ENCODE measurements at places on chromosomes 2 and 18.
A peak's percentile ranks its signal among the peaks of the same experiment; 100 is the strongest.

DNA sequence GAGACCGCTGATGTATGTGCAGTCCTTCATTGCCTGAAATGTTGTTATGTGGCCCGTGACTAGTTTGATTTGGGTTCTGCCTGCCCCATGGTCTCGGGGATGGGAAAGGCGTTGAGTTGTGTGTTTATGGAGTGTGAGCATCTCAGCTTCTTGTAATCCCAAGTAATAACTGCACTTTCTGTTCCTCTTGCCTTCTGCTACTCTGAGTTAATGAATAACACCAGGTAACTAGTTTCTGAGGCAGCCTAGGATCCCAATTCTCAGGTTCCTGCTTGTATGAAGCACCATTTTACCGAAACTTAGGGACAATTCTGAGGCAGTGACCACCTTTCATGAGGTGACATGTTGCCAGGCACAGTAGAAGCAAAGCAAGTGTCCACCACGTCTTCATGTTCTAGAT lies 170.0 kb downstream of the ALK start:
- DNase-seq = no peak

- DNase-seq = peak; percentile 67
Observed at GRCh38 chr2:129748250-129748649, 231.2 kb upstream of the RAB6C start.

- DNase-seq = no peak
Observed at GRCh38 chr18:7733642-7734041, 166.5 kb downstream of the PTPRM start.

GRCh38 chr18:41887100-41887499 lies 67.9 kb upstream of the PIK3C3 start:
- DNase-seq = no peak

- no peak for DNase-seq
Observed at GRCh38 chr2:23809150-23809549, 117.8 kb downstream of the ATAD2B start.

GRCh38 chr2:138180692-138181386 lies 216.6 kb downstream of the HNMT start:
- DNase-seq = no peak

- DNase-seq = no peak
Observed at GRCh38 chr18:58505181-58505580, 123.7 kb downstream of the ALPK2 start.

DNA sequence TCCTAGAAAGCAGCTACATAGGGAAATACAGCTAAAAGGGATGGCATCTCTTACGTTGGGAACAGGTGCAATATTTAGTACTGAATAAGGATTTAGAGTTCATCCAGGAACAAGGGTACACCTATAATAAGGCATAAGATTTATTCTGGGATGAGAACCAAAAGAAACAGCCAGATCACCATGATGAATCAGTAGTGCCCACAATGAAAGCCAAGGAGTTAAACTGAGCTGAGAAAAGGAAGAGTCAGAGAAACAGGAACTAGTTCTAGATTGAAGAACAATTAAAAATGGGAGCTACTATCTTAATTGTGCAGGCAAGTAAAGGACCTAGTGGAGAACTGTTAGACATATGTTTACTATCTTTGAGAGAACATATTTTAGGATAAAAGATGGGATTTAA lies 692.3 kb downstream of the LRP1B start:
- no peak for DNase-seq

- no peak for DNase-seq
Observed at GRCh38 chr2:58638256-58638805, 397.2 kb upstream of the FANCL start.

DNA sequence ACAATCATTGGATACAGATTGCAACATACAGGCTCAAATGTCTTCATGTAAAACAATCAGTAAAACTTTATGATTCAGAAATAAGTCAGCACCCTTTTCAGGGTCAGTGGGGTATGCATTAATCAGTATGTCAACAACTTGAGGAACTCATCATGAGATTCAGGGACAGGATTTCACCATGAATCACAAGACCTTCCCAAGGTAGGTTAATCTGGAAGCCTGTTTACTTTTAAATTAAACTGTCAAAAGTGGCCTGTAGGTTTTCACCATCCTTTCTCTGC lies 104.8 kb downstream of the SP100 start:
- no peak for DNase-seq

GRCh38 chr2:144083211-144083610 lies 436.7 kb downstream of the ZEB2 start:
- DNase-seq = no peak

DNA sequence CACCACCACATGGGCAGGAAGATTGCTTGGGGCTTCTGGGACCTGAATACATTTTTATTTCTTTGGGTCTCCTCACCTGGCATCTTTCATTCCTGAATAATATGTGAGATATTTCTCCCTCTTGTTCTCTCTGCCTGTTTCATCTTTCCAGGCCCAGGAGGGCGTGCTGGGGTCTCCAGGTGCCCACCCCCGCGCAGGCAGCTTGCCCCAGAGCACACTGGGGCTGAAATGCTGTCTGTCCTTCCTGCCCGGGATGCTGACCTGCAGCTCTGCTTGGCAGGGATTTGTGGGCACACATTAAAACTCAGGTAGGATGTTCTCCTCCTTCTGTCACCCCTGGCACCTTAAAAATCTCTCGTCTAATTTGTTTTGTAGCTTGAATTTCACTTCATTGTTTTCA lies 39.7 kb upstream of the TEX51 start:
- no peak for DNase-seq

- DNase-seq = no peak
Observed at GRCh38 chr18:4181882-4182568, 273.1 kb downstream of the DLGAP1 start.

GRCh38 chr18:3693410-3693809 lies 243.4 kb downstream of the TGIF1 start:
- no peak for DNase-seq

DNA sequence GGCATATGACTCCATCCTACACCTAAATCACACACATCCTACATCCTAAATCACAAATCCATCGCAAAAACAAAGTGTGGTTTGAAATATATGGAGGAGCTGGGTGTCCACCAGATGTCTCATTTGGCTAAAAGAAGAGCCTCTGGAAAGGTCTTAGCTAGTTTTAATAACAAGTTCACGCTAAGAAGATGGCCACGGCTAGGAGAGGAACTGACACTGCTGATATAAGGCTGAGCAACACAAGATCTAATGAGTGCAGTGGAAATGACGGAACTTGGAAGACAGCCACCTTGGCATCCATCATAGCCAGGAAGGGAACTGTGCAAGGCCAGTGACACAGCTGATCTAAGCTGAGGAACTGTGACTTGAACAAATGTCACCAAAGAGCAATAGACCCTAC lies 60.0 kb upstream of the AGAP1 start:
- peak; percentile 89 for DNase-seq

DNA sequence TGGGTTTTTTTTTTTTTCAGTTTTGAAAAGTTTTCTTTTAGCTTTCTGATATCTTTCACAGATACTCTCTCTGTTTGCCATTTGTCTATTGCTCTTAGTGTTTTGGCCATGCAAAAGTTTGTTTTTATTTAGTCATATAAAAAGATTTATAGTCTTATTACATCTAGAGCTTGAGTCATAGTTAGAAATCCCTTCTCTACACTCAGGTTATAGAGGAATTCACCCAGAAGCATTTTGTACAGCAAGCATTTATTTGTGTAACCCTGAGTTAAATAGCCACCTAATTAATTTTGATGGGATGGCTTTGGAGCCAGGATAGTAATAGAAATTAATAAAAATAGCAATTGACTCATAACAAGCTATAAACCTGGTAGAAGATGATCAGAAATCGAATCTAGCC lies 35.6 kb downstream of the ACTR2 start:
- no peak for DNase-seq

DNA sequence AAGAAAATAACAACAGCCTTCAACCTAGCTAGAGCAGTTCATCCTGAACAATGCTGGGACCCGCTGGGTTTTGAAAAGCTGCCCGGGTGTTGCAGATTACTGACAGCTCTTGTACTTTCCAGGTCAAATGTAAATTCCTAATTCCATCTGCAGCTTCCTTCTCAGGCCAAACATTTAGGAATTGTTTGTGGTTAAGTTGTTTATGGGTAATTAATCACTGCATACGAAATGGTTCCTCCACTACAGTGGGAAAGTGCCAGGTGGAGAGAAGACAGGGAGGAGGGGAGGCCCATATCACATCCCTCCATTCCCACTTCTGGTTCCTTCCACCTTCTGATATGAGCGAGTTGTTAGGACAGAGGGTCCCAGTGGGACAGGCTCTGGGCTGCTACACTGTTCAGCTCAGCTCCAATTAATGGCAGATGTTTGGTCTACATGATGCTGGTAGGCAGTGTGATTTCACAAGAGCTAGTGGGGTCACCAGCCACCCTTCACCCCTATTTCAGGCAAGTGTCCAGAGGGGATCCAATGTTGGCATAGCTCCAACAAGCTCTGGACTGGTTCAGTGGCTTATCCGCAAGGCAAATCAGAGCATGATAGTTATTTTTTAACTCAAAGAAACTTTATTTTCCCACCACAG lies 112.9 kb upstream of the ACAA2 start:
- no peak for DNase-seq

- DNase-seq = no peak
Observed at GRCh38 chr2:84441036-84441435, 18.0 kb downstream of the SUCLG1 start.

DNA sequence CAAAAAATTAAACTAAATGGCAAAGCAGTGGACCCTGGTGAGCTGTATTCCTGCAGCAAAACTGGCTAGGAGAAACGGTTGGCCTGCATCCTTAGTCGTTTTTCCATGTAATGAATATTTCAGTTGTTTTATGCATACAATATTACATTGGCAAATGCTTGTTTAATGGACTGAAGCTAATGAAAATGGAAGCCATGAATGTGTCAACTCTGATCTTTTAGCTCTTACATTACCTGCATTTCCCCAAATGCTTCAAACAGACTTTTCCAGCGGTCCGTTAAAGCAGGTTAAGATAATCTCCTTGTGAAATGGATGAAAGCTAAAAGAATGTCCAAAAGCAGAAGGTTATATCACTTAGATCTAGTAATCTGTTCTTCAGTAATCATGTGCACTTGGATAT lies 686.3 kb upstream of the SETBP1 start:
- no peak for DNase-seq

- DNase-seq = no peak
Observed at GRCh38 chr2:33672389-33672788, 73.3 kb upstream of the FAM98A start.

DNA sequence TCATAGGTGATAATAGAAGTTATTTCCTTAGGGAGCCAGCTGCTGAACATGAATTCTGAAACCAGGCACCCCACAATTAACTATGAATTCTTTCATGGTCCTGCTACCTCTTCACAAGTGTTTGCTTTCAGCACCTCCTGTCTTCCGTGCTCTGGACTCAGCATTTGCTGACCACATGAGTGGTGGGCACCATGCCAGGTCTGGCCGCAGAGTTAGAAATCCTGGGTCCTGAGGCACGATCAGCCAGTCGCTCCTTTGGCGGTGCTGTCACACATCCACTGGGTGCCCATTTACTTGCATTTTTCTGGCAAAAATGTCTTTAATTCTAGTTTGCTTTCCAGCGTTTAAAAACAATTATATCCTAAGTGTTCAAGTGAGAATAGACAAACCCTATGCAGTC lies 196.4 kb upstream of the PXDN start:
- peak; percentile 24 for DNase-seq

- no peak for DNase-seq
Observed at GRCh38 chr18:3233433-3234168, 13.8 kb upstream of the MYOM1 start.

DNA sequence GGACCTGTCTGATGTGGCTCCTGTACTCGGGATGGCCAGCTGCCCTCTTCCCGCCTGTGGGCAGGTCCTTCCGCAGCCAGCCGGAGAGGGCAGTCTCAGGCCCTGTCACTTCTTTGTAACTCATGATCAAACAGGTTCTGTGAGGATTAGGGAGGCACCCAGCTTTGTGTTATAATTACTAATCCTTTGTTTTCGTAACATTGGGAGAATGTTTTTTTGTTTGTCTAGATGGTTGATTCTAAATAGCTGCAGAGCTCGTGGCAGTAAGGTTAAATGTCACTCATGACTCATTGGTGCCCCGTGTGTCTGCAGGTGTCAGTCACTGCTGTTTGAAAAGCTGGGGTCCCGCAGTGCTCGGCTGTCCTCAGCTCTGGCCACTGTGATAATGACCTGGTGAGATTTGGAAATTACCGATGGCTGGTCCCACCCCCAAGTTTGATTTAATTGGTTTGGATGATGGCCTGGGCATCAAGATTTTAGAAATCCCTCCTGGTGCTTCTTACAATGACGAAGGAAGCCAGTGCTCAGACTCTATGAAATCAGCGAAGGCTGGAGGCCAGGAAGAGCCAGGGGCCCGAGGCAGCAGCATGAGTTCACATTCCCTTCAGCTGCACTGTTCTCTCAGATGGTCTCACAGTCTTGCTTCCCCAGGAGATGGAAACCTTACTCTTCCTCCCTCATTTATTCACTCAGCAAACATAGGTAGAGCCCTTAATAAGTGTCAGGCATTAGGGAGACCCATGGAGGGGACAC lies 172.8 kb downstream of the VAPA start:
- no peak for DNase-seq

DNA sequence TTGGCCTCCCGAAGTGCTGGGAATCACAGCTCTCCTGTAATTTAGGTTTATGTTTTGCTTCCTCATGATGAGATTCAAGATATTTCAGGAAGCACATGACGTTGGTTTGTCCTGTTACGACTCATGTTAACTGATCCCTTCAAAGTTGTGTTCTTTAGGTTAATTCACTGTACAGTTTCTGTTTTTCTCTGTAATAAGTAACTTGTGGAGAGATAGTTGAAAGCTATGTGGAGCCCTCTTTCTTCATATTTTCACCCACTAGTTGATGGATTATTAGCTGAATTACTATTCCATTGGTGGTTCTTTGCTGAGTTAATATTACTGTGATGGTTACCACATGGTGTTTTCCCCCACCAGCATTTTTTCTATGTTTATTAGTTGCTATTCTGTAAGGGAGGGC lies 18.3 kb upstream of the CHCHD5 start:
- no peak for DNase-seq

DNA sequence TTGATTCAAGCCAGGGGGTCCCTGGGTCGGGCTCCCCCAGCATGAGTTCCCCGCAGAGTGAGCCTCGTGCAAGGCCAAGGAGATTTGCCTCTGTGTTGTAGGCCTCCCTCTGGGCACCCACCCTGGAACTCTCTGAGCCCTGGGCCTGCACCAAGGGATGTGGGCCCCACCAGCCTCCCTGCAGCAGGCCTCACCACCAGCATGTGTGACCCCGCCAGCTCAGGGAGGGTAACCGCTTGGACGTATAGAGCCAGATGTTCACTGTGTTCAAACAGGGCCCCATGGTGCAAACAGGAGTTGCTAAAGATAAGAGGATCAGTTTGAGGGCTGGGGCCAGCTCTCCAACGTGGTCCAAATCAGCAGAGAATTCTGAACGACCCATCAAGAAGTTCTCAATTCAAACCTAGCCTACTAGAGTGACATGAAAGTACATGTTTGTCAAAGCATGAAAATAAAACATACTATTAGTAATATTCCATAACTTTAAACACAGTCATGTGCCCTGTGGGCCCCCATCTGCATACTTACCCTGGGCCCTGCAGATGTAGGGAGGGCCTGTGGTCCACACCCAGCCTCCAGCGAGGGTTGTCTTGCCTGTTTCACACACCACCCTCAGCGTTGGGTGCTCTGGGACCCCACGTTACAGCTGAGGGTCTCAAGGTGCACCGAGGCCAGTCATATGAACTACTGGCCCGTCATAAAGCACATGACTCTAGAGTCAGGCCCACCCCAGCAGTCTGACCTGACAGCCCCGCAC lies 5.5 kb upstream of the TUBB6 start:
- no peak for DNase-seq

- DNase-seq = no peak
Observed at GRCh38 chr18:5746844-5747243, 148.5 kb downstream of the TMEM200C start.

GRCh38 chr2:240879105-240879504 lies 10.5 kb downstream of the AGXT start:
- DNase-seq = no peak
